ENCODE measurements at places on chromosomes 12 and 14.
A peak's percentile ranks its signal among the peaks of the same experiment; 100 is the strongest.

DNA sequence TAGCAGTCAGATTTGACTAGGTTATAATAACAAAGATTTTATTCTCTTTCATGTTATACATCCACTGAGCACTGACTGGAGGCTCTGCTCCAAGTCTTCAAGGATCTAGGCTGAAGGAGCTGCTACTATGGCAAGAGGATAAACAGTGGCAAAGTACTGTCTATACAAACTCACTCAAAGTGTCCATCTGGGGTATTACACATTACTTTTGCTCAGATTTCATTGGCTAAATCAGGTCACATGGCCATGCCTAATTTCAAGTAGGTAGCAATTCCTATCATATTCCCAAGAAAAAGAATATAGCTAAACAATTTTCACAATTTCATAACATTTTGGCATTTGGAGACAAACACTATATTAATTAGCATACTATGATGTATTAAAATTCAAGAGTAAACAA, 40.9 kb downstream of the CDK17 start:
- no peak for DNase-seq

DNA sequence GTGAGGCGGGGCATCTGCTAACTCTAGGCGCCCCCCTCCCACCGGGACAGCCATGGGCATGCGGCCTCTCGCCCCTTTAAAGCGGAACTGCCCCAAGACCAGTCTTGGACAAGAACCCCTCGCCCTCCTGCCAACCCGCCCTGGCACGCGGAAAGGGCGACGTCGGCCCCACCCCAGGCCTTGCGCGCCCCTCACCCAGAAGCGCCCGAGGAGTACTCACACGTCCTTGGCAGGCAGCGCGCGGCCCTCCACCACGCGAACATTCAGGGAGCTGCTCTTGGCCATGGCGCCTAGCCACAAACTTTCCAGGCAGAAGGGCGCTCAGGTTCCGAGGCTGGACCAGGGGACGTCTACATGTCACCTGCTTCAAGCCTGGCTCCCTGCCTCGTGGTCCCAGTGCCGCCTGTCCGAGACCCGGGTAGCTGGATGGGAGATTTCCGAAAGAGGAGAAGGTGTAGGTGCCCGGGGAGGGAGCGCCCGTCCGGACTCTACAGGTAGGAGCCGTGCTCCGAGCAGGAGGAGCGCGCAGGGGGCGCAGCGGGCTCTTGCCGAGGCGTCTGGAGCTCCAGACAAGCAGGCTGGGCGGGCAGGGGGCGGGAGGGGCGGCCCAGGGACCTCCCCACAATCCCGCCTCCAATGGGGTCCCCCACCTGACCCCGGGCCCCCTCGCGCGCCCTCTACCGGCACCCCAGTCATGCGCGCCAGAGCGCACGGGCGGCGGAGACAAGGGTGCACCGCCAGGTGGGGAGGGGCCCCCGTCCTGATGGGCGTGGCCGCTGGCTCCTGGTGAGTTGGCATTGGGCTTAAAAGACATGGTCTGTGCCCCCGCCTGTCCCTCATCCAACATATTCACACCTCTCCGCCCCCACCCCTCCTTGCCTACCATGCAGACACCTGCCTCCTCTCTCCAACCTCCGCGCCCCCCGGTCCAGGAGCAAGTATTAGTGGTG, at the start of gene RASAL1:
RASAL1 (minus strand) TSS at position 584 of the 950 bp plus-strand sequence; CDS start at position 285, 299 bp downstream.
- DNase-seq: peak; percentile 62

DNA sequence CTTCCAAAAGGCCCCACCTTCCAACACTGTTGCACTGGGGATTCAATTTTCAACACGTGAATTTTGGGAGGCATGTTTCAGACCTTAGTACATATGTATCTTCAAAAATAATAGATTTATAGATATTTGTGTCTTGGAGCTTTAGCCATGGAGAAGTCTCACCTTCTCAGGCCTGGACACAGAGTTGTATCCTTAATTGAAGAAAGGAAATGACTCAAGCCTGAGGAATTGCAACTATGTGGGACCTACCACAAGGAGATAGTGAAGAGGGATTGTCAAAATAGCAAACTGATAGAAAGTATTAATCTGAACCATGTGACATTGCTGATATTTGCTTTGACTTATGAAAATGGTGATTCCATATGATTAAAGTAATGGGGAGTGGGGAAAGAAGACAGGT, 89.8 kb downstream of the ACSS3 start:
- DNase-seq: no peak

- DNase-seq: no peak
These were observed 53.1 kb downstream of the GUCY2C start for GRCh38 chr12:14643251-14643650.

GRCh38 chr12:131111446-131111845, 157.7 kb downstream of the ADGRD1 start:
- DNase-seq: no peak

DNA sequence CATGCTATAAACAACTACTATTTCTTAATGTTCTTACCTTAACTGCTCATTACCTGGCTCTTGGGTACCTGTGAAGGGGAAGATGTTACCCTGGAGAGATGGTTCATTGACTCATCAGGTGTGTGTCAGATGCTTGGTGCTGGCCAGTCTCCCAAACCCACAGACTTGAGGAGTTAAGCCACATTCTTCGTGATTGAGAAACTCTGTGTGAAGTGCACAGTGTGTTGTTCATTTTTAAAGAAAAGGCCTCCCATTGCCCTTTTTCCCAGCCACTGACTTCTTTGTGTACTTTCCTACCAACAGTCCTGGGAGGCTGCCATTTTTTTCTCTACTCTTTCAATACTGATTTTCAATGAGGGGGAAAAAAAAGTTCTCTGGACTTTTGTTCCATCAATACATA, 3.2 kb downstream of the MGST1 start:
- no peak for DNase-seq

DNA sequence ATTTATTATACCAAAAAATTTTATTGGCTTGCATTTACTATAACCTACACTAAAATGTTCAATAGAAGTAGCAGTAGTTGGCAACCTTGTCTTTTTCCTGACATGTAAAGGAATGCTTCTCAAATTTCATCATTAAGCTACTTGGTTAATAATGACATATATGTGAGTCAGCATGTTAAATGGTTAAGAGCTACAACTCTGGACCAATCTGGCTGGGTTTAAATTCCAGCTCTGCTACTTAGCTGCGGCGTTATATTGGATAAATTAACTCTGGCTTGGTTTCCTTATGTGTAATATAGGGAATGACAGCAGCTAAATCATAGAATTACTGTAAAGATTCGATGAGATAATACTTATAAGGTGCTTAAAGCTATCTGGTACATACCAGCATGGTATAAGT, 53.7 kb upstream of the OTOGL start:
- DNase-seq: no peak

GRCh38 chr12:29795715-29796114, 12.0 kb upstream of the TMTC1 start:
- no peak for DNase-seq

- peak; percentile 56 for DNase-seq
These were observed 19.8 kb downstream of the ZBTB42 start for GRCh38 chr14:104820669-104821228.

GRCh38 chr14:90892970-90893369, 76.7 kb upstream of the TTC7B start:
- DNase-seq: no peak

GRCh38 chr12:96225044-96225855, 31.1 kb downstream of the ELK3 start:
- DNase-seq: no peak

- DNase-seq: peak; percentile 90
These were observed 792 bp upstream of the CHD4 start for GRCh38 chr12:6607751-6608591.

GRCh38 chr14:62943202-62943601, 102.1 kb downstream of the KCNH5 start:
- DNase-seq: no peak

DNA sequence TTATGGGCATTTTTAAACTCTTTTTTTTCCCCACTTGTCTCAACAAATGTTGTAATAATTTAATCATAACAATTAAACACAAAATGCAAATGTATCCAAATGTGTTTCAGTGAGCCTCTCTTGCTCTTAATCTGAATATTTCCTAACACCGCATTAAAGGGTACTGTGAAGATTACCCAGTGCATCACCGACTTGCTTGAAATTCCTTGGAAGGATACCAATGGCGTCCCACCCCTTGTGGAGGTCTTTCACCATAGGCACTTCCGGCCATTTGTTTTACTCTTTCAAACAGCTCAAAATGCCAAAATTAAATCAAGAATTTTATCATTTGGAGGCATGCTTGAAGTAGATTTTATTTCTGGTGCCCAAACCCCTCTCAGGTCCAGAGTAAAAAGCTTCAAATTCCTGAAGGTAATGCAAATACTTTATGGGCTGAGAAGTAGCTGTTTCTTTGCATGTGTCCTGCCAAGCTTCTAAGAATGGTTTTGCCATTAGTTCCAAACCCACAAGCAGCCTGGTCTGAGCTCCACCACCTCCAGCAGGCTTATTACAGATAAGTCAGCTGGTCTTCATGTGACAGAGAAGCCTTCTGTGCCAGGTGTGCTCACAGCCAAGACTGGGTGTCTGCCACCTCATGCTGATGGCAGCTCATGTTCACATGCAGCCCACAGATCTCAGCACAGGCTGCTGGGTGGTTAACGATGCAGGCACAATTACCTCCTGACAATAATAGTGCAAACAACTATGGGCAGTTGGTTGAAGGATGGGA, 16.4 kb upstream of the NUDT4 start:
- DNase-seq: peak; percentile 87

- peak; percentile 91 for DNase-seq
These were observed 283 bp downstream of the LMO3 start for GRCh38 chr12:16605642-16606116.

DNA sequence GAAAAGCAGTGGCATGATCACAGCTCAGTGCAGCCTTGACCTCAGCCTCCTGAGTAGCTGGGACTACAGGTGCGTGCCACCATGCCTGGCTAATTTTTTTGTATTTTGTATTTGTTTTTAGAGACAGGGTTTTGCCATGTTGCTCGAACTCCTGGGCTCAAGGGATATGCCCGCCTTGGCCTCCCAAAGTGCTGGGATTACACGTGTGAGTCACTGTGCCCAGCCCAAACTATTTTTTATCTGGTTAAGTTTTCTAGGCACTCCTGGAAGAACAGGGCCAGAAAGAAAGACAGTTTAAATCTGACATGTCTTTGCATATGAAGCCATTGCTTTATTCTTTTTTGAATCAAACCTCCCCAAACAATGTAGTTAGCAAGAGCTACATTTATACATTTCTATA, 27.5 kb upstream of the PTGR2 start:
- no peak for DNase-seq

DNA sequence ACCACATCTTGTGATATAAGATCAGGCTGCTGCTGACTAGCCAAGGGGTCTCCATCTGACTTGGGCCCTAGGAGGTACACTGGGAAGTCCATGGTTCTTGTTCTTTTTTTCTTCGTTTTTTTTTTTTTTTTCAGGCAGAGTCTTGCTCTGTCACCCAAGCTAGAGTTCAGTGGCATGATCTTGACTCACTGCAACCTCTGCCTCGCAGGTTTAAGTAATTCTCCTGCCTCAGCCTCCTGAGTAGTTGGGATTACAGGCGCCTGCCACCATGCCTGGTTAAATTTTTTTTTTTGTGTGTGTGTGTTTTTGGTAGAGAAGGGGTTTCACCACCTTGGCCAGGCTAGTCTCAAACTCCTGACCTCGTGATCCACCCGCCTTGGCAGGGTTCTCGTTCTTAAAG, 178.2 kb downstream of the RMST start:
- no peak for DNase-seq

DNA sequence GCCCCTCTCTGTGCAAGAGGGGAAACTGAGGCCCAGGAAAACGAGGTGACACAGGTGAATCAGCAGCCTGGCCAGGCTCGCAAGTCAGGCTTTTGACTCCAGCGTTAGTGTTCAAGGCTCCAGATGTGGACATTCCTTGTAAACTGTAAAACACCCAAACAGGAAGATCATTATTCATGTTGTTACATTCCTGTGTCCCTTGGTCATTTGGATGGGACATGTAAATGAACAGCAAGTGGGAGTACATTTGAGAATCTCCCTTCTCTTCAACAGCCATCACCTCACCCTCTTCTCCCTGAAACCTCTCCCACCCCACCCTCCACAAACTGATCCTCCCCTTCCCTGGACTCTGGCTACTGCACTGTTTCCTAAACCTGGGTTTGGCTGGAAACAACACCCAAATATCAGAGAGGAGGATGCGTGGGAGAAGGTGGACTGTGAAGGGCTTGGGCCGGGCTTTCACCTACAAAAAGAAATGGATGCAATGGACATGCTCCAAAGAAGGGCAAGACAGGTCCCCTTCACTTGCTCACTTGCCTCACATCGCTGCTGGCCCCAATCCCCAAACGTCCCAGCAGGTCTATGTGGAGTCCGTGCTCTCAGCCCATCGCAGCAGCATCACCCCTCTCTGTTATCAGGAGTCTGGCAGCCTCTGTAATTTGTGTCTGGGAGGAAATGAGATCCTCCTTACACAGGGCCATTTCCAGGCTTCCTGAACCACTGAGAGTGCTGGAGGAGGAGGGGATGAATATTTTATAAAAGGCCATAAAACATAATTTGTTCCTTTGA, 76.7 kb downstream of the GALNT8 start:
- DNase-seq: no peak

DNA sequence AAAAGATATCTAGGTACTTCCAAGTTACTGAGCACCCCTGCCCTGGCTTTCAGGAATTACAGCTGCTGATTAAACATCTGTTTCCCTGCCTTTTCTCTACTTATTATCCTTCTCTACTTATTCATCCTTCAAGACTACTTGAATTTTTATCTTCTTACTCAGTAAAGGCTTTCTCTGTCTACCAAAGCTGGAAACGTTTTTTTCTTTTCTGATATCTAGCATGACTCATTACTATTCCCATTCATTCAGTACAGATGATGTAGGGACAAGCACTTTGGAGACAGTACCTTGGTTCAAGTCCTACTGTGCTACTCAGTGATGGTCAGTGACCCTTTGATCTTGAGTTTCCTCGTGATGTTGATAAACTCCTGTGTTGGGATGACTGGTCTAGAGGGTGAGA, 848.7 kb downstream of the NRXN3 start:
- no peak for DNase-seq

GRCh38 chr14:91305650-91306431, 61.3 kb upstream of the GPR68 start:
- DNase-seq: no peak

DNA sequence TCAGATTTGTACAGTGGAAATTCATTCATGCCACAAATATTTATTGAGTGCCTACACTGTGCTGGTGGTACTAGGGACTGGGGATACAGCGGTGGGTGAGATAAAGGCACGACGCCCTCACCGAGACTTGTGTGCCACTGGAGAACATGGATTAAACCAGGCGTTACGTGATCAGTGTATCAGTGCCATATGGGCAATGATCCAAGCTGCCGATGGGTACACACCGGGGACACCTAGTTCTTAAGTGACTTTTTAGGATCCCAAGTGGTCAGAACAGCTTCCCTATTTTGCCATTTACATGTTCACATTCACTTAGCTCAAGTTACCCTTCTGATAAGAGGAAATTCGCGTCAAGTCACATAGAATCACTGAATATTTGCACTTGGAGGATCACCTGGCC, 236.7 kb downstream of the CACNA1C start:
- DNase-seq: no peak
